Choroid plexus epithelial cell (primary cell): ENCODE measurements at places on chromosomes 3 and 15.
A peak's percentile ranks its signal among the peaks of the same experiment; 100 is the strongest.

DNA sequence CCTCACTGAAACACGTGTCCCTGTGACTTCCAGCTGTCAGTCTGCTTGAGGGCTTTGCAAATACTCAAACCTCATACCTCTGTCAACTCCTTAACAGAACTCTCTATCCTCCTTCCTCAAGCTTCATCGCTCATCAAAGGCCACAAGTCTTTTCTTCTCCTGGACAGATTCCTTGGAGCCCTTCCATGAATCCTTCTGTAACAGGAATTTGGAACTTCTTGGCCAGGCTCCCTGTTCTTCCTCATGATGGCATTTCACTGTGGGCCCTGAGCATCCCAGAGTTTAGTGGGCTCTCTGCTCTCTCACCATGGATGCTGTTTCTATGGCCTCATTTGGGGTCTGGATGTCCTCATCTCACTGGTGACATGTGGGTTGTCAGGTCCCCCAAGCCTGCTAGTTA lies 105.0 kb upstream of the TLE3 start:
- DNase-seq, result no peak

GRCh38 chr3:67016522-67017080 lies 18.5 kb downstream of the KBTBD8 start:
- DNase-seq, result no peak

- no peak for DNase-seq
These were observed 66.9 kb downstream of the CCNL1 start for GRCh38 chr3:157093096-157093495.

- DNase-seq, result peak; percentile 63
These were observed at the start of gene CTDSPL for GRCh38 chr3:37861620-37862041. CTDSPL (plus strand) TSS chr3:37861880; CDS start chr3:37862200, 320 bp downstream.
